ENCODE measurements at places on chromosomes 5 and 9. TPM values are rescaled to one million over a fixed set of nuclear protein-coding genes. Genes with fewer than 3 reads are reported as not detected.
A peak's percentile ranks its signal among the peaks of the same experiment; 100 is the strongest.

DNA sequence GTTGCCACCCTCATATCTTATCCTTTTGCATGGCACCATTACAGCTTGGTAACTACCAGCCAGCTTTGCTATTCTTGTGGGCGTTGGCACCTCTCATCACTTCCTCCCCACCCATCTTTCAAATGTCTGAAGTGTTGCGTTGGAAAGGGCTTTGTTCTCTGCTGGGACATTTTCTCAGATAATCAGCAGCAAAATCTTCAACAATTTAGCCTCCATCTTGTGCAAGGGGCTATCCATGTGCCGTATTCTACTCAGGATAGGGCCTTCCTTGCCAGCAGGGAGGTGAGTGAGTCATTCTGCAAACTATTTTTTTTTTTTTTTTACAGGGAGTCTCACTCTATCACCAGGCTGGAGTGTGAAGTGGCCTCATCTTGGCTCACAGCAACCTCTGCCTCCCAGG is 62.1 kb upstream of the NUDT12 start:
- no peak for DNase-seq

DNA sequence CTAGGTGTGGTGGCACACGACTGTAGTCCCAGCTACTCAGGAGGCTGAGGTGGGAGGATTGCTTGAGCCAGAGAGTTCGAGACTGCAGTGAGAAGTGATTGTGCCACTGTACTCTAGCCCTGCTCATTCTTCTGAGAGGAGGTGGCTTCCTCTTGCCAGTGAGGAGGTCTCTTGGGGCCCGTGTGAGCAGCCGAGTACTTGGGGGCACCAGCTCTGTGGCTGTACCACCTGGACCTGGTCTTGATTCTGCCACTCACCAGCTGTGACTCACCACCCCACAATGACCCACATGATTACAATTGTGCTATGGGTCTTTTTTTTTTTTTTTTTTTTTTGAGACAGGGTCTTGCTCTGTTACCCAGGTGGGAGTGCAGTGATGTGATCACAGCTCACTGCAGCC is 18.0 kb upstream of the CRB2 start:
- no peak for DNase-seq

DNA sequence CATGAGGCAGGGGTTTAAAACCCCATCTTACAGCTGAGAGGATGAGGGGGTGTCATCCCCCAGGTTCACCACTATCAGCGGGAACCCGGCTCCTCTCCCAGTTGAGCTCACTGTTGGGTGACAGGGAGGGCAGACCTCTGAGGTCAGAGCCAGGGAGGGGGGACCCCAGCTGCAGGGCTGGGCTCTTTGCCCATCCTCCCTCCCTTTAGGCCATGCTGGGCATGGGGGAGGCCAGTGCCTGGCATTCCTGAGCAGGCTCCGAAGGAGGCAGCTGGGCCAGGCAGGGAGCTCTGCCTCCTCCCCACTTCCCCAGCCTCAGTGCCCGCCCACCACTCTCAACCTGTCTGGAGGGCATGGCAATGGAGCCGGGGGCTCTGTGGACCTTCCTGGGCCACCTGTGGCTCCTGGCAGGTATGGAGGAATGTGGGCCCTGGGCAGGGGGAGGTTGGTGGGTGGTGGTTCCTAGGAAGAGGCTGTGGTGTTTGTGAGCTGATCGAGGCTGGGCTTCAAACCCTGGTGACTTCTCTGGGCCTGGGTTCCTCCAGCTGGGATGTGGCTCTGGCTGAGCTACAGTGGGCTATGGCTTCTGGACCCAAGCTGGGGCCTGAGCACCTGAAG is 12.6 kb downstream of the CRB2 start:
- no peak for DNase-seq

DNA sequence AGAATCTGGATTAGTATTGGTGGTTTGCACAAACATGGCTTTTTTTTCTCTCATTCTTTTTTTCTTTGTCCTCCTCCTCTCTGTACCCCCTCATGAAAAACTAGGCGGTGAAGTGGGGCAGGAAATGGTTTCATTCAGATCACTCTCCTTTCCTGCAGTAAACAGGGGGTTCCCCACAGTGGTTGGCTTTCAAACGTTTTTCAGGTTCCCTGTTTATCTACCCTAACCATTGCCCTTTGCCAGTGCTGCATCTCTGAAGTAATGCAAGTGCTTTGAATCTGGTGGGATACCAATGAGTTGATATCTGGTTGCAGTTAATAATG is 29.8 kb downstream of the NR4A3 start:
- DNase-seq: no peak

DNA sequence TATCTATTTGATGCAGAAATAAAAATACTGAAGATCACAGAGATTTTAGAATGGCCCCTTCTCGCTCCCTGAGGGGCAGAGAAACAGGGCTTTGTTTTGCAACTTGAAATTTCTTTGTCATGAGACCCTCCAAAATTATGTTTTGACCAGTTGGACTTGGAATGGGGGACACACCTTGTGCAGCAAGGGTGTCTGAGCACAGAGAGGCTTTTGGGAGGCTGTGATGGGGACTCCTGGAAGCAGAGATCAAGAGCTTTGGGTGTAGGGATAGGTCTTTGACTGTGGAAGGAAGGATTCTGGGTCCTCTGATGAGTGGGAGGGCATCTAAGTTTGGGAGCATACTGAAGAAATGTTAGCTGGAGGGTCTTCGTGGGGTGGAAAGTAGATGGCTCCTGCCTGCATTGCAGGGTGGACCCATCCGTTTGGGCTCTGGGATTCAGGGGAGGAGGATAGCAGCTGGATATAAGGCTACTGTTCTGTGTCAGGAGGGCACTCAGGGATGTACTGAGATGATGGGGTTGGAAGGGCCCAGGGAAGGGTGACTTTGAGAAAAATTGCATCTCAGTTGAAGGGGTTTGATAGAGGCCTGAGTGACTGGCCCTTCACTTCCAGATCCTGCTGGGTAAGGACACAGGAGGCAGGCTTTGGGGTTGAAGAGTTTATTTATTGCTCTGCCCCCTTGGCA is 1.8 kb upstream of the MYORG start:
- DNase-seq: no peak

GRCh38 chr9:125479846-125480615 is 218.4 kb downstream of the GAPVD1 start:
- DNase-seq: no peak

GRCh38 chr5:108507631-108508030 is 125.7 kb upstream of the FBXL17 start:
- DNase-seq: no peak

- DNase-seq: no peak
Observed at GRCh38 chr9:20378851-20379250, 243.4 kb downstream of the MLLT3 start.

GRCh38 chr5:55300890-55301289 is 6.6 kb downstream of the DHX29 start:
- no peak for DNase-seq

DNA sequence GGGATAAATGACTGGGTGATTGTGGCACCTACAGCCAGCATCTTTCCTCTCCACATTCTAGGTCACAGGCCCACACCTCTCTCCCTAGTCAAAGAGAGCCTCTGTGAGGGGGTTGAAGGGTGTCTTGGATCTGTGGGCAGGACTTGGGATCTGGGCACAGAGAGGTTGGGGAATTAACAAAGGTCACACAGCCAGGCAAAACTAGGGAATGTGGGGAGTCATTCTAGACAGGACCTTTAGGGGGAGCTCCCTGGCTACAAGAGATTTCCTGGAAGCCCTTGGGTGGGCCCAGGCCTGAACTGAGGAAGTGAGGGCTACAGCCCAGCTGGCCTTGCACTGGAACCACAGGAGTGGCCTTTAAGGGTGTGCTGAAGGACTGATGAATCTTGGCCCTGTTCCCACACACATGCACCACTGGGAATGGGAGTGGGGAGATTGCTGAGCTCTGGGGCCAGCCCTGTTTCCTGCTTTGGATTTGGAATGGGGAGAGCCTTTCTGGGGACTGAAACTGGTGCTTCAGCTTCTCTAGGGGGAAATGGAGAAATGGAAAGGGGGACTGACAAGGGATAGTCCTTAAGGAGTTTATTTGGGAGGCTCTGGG is 12.4 kb upstream of the CXXC5 start:
- DNase-seq: peak; percentile 64

- DNase-seq: no peak
Observed at GRCh38 chr5:54870271-54870670, 115.1 kb downstream of the ESM1 start.

DNA sequence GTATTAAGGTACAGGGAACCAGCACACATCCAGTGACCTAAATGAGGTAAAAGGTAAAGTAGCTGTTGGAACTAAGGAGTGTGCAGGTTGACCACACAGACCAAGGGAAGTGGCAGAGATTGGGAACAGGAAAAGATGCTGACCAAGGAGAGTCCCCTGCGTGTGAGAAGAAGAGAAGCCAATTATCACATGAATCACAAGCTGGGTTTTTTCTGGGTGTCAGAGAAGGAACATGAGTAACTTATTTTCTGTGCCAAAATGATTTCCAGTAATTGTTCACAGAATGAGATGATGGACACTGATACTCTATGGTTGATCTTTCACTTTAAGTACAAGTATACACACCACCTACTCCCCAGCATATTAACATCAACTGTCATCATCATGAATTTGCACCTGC is 130.7 kb upstream of the ACO1 start:
- no peak for DNase-seq

DNA sequence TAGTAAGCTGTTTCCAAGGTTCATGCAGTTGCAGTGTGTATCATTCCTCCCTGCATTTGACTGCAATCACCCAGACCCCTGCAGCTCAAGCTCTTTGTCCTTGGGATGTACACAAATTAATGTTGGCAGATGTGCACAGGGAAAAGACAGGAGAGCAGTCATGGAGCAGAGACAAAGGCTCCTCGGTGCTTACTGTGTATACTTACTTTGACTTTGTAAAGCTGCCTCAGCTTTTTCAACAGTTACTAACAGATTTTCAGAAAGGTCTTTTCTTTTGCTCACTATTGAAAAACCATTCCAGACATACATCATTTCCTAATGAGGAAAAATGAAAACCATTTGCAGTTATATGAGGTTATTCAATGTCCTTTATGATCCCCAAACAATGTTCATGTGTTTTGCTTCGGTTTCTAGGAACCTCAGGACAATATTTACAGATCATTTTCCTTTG is 124.9 kb downstream of the TTC39B start:
- no peak for DNase-seq

GRCh38 chr9:76378367-76379073 is 15.7 kb downstream of the RFK start:
- no peak for DNase-seq

GRCh38 chr5:149728303-149728702 is 1.8 kb upstream of the PPARGC1B start:
- no peak for DNase-seq

DNA sequence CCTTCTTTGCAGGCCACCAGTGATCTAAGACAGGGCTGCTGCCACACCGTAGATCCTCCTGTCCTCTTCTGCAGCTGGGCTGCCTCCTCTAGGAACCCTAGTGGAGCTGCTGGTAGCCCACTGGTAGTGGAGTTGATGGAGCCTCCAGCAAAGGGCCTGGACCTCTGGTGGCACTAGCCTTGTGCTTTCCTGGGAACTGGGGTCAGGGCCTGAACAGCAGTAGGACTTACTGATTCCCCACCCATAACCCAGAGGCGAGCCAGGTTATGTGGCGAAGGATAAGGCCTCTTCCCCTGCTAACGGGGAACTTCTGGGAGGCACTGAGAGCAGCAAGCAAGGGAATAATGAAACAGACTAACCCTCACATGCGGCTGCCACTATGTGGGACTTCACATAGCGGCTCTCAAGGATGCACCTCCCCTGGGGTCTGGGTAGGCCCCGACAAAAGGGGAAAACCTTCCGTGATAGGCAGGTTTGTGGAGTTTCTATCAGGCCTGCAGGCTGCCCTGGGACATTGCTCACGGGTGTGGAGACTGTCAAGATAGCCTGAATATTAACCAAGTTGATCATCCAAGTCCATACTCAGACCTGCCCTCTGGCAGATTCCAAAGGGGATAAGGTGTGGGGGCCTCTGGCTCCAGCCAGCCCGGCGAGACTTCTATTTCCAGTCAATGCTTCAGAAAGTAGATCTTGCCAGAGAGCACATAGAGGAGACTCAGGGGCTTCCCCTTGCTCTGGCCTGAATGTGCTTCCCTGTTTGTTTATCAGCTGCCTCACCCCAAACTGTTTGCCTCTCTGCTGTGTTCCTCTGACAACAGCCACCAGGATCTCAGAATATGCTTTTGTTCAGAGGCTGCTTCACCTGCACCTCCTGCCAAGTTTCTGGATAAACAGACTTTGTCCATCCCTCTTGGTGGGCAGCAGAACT is 7.4 kb downstream of the SLC22A4 start:
- DNase-seq: no peak

DNA sequence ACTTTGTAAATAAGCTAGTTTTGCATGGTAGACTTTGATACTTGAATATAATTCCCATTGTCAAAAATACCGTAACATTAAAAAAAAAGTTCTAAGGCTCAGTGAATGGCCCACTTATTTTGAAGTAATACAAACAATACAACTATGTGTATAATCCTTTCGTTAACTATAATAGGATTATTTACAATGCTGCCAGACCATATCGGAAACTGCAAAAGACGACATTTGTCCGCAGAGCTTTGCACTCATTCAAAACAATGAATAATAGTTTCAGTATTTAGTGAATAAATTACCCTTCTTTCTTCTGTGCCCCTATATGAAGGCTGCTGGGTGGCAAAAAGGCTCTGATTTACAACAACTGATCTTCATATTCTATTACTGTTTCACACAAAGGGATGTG is 121.8 kb downstream of the DROSHA start:
- no peak for DNase-seq

GRCh38 chr5:4022056-4022670 is 426.5 kb downstream of the IRX1 start:
- DNase-seq: no peak

DNA sequence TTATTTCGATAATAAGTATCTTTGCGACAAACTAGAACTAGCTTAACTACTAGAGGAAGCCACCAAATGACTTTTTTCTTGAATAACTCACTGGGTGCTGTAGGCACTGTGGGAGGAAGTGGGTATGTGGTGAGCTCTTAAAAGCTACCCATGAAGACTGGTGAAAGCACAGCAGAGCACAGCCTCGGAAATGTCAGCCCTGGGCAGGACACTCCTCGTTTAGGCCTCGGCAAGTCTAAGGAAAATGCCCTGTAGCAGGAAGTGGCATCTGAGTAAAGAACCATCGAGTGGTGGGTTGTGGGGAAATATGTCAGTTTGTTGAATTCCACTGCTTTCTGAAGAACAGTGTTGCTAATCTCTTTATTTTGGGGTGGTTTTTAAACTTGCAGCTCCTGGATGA is 44.0 kb upstream of the NCS1 start:
- DNase-seq: no peak

GRCh38 chr5:161539016-161539415 is 7.5 kb downstream of the GABRB2 start:
- no peak for DNase-seq

GRCh38 chr5:134793111-134793510 is 34.5 kb downstream of the DDX46 start:
- DNase-seq: no peak

GRCh38 chr5:33180900-33181299 is 259.9 kb upstream of the TARS1 start:
- no peak for DNase-seq

- no peak for DNase-seq
Observed at GRCh38 chr9:103713631-103714030, 380.5 kb upstream of the SMC2 start.

The IFNA21 gene
- not detected for total RNA-seq

The SLF1 gene
- 3.8 TPM for total RNA-seq

The DNAJC21 gene
- total RNA-seq: 38.7 TPM

The TEX48 gene
- not detected for total RNA-seq

The GZMA gene
- total RNA-seq: 0.92 TPM

The LHX2 gene
- 0.87 TPM for total RNA-seq

The GPR150 gene
- total RNA-seq: 0.10 TPM

The BTNL9 gene
- total RNA-seq: 9.6 TPM

The FAF2 gene
- 21.0 TPM for total RNA-seq
